Dermis blood vessel endothelial cell (primary cell): ENCODE measurements at places on chromosomes 7 and 10. TPM values are rescaled to one million over a fixed set of nuclear protein-coding genes. Genes with fewer than 3 reads are reported as not detected.

The IGFBP3 gene
- total RNA-seq: 4.8 and 18.0 TPM in 2 replicates

DNA sequence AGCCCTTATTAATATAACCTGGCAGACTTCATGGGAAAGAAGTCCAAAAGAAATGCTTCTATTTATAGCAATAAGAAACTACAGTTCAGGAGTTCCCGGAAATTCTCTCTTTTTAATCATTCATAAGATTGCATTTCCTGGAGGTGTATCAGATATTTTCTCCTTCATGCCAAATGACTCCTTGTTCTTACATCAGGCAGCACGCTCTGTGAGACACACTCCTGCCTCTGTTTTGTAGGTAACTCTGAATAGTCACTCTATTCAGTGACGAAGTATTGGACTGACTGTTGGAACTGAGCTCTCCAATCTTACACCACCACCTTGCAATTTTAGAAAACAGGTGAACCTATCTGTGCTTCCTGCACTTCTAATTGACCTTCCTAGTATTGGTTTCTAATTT is 78.7 kb upstream of the MSRB2 start:
- no peak for DNase-seq

GRCh38 chr7:85186083-85186520 is 754 bp downstream of the SEMA3D start:
- peak; percentile 41 for DNase-seq

- no peak for DNase-seq
These were observed 35.4 kb upstream of the INHBA start for GRCh38 chr7:41738336-41738735.

DNA sequence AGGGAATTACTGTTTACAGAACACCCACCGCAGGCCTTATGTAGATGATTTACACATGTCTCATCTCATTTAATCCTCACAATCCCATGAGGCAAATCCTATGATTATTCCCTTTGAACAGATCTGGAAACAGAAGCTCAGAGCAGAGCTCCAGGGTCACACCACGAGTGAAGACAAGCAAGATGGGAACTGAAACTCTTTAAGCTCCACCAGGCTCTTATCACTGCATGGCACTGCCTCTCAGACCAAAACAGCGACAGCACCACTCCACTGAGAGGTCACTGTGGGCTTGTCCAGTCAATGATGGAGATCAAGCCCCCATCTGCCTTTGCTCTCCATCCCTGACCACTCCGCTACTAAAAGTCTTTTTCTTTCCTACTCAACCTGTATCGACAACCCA is 5.9 kb downstream of the GRID1 start:
- DNase-seq: no peak

DNA sequence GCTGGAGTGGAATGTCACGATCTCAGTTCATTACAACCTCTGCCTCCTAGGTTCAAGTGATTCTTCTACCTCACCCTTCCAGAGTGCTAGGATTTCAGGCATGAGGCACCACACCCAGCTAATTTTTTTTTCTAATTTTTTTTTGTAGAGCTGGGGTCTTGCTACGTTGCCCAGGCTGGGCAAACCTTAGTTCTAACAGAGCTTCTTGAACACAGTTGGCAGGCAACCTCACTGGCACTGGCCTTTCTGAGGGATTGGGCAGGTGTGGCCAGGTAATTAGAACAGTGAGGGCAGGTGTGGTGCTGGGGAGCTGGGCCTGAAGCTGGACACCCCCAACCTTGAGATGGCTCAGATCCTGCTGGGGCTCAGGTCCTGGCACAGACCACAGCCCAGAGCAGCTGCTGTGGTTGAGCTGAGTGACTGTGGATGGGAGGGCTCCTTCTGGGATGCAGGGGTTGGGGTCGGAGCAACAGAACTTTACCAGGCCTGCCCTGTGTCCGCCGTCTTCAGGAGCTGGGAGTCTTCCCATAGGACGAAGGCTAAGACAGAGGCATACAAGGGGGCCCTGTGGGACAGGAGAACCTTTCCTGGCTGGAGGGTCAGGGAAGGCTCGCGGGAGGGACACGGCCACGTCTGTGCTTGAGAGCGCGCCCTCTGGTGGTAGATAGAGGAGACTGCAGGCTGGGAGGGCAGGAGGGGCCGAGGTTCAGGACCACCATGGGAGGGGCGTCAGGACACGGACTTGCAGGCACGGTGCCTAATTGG is 48.2 kb downstream of the COL26A1 start:
- peak; percentile 59 for DNase-seq

- no peak for DNase-seq
These were observed 66.6 kb downstream of the HTR5A start for GRCh38 chr7:155136619-155137243.

The MYO1G gene
- 0.09 and 0.17 TPM in 2 replicates for total RNA-seq

GRCh38 chr10:119403921-119404320 is 138.6 kb downstream of the RGS10 start:
- no peak for DNase-seq

GRCh38 chr10:8260645-8261044 is 206.2 kb downstream of the GATA3 start:
- no peak for DNase-seq

The SPDYE5 gene
- total RNA-seq: not detected in 2 replicates

- DNase-seq: no peak
These were observed 845.9 kb downstream of the PCDH15 start for GRCh38 chr10:53955091-53955490.

DNA sequence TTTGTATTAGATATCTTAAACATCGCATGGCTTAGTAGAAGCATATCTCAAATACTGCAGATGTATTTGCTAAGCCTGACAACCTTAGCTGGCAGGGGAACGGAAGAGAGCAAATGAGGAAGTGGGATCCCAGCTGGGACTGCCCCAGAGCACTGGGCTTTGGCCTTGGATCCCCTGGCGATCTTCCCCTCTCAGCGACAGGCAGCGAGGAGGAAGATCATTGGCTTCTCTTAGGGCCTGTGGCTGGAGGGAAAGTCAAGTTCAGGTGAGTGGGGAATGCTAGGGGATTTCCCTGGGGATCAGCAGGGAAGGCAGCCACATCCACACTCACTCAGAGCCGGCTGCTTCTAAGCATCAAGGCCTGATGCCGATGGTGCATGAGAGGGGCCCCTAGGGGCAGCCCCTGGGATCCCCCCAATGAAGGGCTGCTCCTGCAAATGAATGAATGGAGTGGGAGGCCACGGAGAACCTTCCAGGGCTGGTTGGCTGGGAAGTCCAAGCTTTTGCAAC is 42.0 kb downstream of the LYZL2 start:
- no peak for DNase-seq

The GPER1 gene
- 1.0 and 2.0 TPM in 2 replicates for total RNA-seq

GRCh38 chr10:33087152-33087551 is 129.1 kb upstream of the ITGB1 start:
- DNase-seq: no peak

- peak; percentile 67 for DNase-seq
These were observed 22.3 kb downstream of the MAP3K8 start for GRCh38 chr10:30456266-30456665.

The NUPR2 gene
- total RNA-seq: not detected in 2 replicates

The ZNF789 gene
- 4.7 and 6.1 TPM in 2 replicates for total RNA-seq

The FEZF1 gene
- not detected in 2 replicates for total RNA-seq

The FAM131B gene
- 0.23 and 0.51 TPM in 2 replicates for total RNA-seq

GRCh38 chr7:147670759-147671158 is 919.8 kb upstream of the C7orf33 start:
- no peak for DNase-seq

- DNase-seq: no peak
These were observed 22.8 kb downstream of the PWWP2B start for GRCh38 chr10:132419538-132420468.

The FAM20C gene
- total RNA-seq: 2.7 and 4.6 TPM in 2 replicates

DNA sequence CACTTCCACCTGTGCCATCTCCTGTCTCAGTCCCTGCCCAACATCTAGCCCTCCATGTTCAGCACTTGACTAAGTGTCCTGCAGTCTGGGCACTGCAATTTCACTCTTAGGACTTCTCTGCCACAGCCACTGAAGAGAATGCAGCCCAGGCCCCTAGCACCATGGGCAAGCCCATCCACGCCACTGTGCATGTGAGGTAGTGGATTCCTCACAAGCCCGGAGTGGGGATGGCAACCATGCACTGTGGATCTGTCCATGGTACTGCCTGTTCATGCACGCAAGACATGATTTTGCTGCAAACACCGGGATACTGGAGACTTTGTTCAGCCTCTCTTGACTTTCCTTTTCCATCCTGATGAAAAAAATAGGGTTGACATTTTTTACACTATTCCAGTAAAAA is 12.3 kb downstream of the DDC start:
- peak; percentile 69 for DNase-seq

DNA sequence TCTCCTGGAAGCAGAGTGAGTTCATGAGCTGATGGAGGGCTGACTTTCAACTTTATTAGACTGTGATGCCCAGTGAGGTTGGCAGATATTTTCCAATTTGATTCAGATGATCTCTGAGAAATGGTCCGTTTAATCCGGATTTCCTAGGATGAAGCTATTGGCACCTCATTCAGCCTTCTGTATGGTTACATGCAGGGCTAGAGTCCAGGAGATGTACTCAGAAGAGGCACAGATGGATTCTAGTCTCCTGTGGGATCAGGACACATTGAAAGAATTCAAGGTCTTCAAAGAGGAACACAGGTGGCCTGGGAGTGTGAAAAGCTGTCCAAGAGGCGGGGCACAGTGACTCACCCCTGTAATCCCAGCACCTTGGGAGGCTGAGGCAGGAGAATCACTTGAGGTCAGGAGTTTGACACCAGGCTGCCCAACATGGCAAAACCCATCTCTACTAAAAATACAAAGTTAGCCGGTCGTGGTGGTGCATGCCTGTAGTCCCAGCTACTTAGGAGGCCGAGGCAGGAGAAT is 23.0 kb upstream of the RHEB start:
- DNase-seq: no peak

- DNase-seq: no peak
These were observed 222.2 kb upstream of the GPR26 start for GRCh38 chr10:123443924-123444323.

- DNase-seq: no peak
These were observed 117.5 kb upstream of the WNT16 start for GRCh38 chr7:121211253-121211652.

The STEAP1 gene
- total RNA-seq: 11.1 and 27.6 TPM in 2 replicates

DNA sequence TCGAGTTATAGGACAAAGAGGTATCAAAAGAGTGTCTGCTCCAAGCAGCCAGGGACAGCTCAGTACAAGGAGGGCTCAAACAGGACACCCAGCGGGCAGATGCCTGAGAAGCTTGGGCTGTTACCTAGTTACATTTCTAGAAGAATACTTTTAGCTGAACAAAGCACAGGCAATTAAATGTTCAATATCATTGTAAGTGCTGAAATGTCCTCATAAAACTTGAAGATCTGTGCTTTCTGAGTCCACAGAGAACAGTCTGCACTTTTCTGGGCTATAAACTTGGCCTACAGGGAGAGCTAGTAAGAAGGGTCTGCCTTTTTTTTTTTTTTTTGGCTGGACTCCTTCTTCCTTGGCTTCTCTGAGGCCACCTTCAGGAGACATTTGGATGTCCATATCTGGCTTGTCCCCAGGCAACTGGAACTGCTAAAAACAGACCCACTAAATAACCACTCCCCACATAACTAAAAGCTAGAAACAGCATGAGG is 123.2 kb downstream of the SLC16A9 start:
- DNase-seq: no peak

The MRM2 gene
- 15.3 and 20.1 TPM in 2 replicates for total RNA-seq

DNA sequence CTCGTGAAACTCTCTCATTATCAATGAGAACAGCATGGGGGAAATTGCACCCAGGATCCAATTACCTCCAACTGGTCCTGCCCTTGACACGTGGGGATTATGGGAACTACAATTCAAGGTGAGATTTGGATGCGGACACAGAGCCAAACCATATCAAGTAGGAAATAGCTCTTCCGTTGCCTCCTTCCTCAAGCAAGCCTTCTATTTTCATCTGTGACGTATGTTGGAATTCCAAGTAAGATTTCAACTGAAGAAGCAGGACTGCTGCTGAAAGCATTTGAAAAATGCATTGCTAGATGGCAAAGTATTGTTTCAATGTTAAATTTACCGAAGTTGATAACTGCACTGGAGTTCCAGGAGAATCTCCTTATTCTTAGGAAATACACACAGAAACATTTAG is 178.1 kb upstream of the GALNT17 start:
- DNase-seq: no peak

- no peak for DNase-seq
These were observed 149.3 kb upstream of the YAE1 start for GRCh38 chr7:39416866-39417265.

GRCh38 chr10:4867520-4868356 is 41.7 kb downstream of the AKR1E2 start:
- DNase-seq: peak; percentile 67
